ENCODE measurements at places on chromosomes 2 and 18.

DNA sequence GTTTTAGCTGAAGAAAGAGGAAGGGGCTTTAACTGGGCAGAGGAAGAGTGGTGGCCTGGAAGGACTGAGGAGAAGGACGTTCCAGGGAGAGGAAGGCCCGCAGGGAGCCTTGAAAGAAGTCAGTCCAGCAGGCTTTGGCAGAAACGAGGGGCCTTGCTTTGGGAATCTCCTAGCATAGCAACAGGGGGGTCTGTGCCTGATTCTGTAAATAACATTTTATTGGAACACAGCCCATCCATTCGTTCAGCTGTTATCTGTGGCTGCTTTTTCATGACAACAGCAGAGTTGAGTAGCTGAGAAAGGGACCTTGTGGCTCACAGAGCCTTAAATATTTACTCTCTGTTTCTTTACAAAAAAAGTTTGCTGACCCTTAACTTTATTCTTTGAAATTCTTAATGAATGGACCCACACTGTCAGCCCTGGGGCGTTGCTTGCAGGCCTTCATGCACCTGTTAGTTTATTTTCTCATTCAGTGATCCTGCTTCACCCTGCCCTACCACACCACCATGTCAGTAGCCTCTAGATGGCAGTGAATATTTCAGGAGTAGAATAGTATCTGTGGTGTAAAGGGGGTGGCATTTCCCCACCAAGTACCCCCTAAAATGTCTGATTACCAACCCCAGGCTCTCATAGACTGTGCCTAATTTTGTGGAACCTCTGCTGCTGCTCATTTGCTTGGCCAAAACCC lies 61.0 kb downstream of the MGAT5 start:
- no peak for DNase-seq

GRCh38 chr2:26347286-26347865 lies 787 bp upstream of the ADGRF3 start:
- no peak for DNase-seq

DNA sequence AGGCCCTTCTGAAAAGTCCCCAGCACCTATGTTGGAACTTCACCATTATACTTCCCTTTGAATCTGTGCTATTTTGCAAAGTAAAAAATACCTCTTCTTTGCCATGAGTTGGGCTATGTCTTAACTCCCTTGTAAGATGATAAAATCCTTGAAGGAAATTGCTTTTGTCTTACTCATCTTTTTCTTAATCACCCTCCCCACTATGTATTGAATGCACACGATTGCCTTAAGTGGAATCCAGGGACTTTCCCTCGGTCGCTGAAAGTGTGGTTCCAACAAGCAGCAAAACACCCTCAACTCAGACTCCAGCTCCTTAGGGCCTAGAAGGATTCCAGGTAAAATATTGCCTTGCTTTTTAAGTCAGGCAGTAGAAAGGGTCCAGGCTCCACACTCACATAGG lies 173.2 kb upstream of the ARL4C start:
- no peak for DNase-seq

DNA sequence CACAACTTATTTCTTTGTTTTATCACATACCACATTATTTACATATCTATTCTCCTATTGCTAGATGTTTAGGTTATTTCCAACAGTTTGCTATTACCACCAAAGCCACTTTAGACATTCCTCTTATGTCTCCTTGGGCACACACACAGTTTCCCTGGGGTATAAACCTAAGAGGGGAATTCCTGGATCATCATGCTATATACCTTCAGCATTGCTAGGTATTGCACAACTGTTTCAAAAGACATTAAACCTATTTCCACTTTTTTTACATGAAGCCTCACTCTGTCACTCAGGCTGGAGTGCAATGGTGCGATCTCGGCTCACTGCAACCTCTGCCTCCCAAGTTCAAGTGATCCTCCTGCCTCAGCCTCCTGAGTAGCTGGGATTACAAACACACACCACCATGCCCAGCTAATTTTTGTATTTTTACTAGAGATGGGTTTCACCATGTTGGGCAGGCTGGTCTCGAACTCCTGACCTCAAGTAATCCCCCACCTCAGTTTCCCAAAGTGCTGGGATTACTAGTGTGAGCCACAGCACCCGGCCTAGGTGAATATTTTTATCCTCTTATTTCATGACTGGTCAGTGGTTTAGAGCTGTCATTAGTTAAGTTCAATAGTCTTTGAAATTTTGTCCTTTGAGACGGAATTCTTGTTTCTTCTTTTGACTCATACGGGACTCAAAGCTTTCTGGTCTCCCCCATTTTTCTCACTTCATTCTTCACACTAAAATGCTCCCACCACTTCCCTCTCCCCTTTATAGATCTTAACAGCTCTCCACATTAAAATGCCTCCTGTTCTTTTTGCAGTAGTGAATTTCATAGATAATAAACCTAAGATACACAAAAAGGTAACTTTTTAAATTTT lies 30.3 kb downstream of the SULT1C4 start:
- DNase-seq: no peak

GRCh38 chr2:64913357-64913869 lies 75.8 kb upstream of the SLC1A4 start:
- peak; percentile 55 for DNase-seq

- DNase-seq: no peak
These were observed 33.1 kb downstream of the GPC1 start for GRCh38 chr2:240468303-240469238.

- no peak for DNase-seq
These were observed 529.6 kb downstream of the NR4A2 start for GRCh38 chr2:155802888-155803287.

DNA sequence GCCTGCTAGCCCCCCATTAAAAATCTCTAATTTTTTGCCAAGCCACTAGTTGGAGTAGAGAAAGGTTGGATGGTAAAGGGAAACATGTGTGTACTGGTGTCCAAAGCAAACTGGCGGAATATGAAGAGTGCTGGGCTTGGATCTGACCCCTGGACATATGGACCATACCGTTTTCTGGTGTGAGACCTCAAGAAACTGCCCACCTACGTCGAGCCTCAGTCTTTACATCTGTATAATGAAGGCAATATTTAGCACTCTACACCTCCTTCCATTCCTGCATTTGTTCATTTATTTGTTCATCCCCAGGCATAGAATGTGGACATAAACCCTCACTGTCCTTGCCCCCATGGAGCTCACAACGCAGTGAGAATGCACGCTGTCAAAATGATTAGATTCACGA lies 142.4 kb downstream of the RHBDD1 start:
- no peak for DNase-seq

GRCh38 chr2:133586978-133587377 lies 18.7 kb upstream of the NCKAP5 start:
- DNase-seq: no peak

DNA sequence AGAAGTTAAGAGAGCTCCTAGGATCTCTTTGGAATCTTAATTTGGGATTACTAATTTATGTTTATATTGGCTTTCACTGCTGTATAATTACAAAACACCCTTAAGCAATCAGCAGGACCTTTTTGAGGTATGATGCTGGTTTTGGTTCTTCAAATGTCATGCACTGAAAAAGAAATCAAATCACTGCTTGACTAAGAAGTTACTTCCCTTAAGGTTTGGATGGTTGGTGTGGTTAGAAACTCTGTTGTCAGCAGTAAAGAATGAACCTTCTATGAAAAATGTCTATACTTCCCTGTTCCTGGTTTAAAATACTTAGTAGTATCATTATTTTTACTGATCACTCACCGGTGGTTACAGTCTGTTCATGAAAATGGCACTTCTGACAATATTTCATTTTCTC lies 5.5 kb downstream of the COLEC12 start:
- no peak for DNase-seq

DNA sequence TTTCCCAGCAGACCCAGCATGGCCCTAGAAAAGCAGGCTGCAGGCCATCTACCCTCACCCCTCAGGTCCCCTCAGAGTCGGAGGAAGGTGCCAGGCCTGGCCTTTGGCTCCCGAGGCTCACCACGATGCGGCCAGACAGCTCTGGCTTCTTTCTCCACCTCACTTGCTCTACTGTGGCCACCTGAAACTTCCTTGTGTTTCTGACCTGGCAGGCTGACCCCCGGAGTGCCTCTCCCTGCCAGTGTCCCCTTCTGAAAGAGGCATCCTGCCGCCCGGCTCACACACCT lies 375.0 kb upstream of the HS6ST1 start:
- no peak for DNase-seq

DNA sequence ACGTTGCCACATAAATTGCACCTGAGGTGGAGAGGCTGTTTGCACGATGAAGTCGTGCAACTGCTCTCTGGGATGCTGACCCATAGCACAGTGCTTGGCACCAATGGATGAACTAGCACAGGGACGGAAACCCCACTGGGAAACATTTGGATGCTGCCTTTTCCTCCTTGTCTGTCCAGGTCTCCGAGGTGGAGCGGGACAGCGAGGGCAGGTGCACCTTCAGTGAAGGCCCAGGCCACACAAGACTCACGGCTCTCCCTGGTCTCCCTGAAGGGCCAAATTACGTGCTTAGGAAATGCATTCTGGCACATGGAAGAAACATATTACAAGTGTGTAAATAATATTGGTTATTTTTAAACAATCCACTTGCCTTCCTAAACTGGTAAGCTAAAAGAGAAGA lies 70.3 kb downstream of the TPO start:
- no peak for DNase-seq

DNA sequence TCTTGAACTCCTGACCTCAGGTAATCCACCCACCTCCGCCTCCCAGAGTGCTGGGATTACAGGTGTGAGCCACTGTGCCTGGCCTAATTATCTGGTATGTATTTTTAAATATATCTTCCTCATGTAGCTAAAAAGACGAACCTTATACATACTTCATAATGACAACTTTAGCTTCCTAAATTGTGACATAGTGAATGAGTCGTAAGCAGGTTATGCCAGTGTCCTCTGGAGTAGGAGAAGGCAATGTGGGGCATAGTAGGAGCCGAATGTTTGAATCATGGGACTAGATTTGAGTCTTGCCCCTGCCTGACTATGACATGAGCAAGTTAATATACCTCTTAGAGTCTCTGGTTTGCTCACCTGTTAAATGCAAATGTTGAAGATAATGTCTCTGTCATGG lies 95.8 kb upstream of the FOSL2 start:
- DNase-seq: no peak

DNA sequence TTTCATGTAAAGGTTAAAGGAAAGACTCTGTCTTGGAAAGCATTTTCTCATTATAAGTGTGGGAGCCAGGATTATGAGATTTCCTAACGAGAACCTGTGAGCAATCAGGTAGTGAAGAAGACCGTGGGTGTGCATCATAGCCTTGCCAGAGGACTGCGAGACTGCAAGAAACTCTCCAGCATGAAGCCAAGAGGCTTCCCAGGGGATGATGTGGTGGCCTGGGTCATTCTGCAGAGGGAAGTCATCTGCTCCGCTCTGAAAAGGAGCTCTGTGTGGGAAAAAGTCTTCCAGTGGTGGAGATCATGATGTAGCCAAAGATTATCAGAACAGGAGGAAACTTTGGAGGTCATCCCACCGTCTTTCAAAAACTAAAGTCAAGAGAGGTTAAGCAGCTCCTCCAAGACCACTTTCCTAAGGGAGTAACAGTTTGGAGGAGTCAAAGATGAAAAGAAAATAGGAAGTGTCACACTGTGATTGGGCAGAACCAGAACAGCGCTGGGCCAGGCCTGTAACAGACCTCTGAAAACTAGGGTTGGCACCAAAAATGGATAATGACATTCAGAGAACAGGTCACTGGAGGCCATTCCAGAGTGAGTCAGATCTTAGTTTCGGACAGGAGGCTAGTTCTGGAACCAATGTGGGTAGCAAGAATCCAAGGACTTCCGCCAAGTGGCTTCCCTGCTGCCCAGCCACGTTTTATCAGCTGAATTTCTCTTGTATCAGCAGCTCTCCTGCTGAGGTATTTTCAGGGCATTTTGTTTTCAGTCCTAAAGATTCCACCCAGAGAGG lies 113.0 kb downstream of the LRATD1 start:
- DNase-seq: no peak

- peak; percentile 83 for DNase-seq
These were observed 138.1 kb downstream of the PTGR3 start for GRCh38 chr18:75070625-75071483.

GRCh38 chr2:57759822-57760300 lies 286.7 kb upstream of the VRK2 start:
- peak; percentile 55 for DNase-seq

GRCh38 chr2:19490846-19491435 lies 132.5 kb upstream of the OSR1 start:
- DNase-seq: no peak

- DNase-seq: no peak
These were observed 34.3 kb downstream of the AFF3 start for GRCh38 chr2:100107906-100108647.

DNA sequence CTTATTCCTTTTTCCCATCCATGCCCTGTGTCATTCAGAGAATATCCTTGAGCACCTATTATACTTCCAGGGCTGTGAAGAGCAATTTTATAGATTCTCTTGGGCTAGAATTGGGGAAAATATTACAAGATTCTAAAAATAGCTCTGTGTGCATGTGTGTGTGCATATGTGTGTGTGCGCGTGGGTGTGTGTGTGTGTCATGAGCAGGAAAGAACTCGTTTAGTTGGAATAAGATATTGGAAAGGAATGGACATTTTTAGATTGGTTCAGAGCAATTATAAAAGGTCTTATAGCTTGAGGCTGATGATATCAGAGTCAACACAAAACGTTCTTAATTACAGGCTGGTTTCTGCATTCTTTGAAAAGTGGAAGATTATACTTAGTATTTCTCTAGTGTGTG lies 212.1 kb upstream of the COPS8 start:
- no peak for DNase-seq

- no peak for DNase-seq
These were observed 422.2 kb downstream of the XIRP2 start for GRCh38 chr2:167310442-167310841.

DNA sequence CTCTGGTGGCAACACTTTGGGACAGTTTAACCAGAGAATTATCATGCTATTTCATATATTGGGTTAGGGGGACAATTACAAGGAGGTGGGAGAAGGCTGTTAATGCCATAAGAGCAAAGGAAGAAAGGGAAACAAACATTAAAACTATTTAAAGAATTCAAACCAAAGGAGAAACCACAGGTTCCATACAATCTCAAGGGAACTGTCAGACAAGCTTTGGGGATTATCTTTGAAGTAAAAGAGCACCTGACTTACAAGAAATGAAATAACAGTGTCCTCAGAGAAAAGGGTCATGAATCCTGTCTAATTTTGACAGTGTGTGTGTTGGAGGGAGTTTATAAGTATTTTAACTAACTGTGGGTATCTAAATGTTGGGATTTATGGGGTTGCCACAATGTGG lies 44.4 kb downstream of the CERS6 start:
- DNase-seq: no peak

DNA sequence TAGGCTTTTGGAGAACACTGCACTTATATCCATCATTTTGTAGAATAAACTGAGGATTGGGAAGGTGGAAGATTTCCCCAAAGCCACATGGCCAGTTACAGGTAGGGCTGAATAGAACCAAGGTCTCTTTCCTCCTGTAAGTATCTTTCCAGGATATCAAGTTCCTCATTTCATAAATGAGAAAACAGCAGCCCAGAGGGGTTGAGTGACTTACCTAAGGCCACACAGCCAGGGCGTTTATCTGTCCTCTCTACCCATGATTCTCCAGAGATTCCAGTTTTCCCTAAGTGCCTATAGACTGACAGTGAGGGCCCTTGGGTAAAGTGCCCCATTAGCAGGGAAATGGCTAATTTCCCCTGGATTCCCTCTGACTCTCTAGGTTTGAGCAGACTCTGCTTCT lies 132.3 kb upstream of the SKOR2 start:
- no peak for DNase-seq
